ENCODE measurements at places on chromosomes 2 and 18.

DNA sequence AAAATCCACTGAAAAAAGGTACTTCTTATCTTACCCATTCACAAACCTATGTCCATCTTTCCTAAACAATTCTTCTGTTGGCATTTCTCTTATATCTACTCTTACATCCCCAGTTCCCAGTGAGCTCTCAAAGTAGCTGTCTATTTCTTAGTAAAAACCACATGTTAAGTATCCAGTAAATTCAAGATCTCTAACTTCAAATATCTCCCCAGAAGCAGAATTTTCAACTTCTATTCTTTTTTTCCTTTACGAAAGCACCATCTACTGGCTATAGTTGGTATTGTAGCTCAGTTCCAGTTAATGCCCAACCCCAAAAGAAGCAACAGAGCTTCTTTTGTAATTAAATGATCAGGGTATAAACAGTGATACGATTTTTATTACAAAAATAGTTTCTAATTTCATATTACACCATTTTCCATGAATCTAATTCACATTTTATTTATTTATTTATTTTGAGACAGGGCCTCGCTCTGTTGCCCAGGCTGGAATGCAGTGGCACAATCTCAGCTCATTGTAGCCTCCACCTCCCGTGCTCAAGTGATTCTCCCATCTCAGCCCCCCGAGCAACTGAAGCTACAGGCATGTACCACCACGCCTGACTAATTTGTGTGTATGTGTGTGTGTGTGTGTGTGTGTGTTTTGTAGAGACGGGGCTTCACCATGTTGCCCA is 28.5 kb downstream of the HRH4 start:
- peak; percentile 55 for DNase-seq

GRCh38 chr2:10444463-10444862 is 3.7 kb downstream of the ODC1 start:
- DNase-seq, result no peak

- no peak for DNase-seq
These were observed 64.3 kb downstream of the NFATC1 start for GRCh38 chr18:79459946-79460480.

GRCh38 chr18:66439670-66440069 is 164.2 kb downstream of the CDH19 start:
- no peak for DNase-seq

All from GM03348 (cell line).